ENCODE measurements at places on chromosomes 1 and 21.

- no peak for DNase-seq
Measured at GRCh38 chr1:14996133-14997050, 157.2 kb upstream of the TMEM51 start.

DNA sequence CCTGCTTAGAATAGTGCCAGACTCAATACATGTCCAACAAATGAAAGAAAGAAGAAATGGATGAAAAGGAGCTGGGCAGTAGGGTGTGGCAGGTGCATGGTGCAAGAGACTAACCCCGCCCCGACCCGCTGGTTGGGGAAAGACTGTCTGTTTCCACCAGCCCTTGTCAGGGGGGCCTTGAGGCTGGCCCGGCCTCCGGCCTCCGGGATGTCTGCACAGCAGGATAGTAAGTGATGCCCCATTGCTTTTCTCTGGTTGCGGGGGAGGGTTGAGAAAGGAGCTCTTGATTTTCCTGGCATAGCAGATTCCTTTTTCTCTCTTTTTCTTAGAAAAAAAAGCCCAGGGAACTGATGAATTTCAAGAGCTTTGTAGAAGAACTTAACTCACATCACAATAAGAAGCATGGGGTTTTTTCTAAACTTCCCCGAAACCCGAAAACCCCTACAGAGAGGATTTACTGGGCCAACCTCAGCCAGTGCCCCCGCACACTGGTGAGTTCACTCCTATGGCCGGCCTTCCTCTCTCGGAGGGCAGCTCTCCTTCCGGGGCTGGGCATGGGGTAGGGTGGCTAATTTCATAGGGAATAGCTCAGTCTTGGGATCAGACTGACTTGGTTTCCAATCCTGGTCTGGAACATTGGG lies 12.5 kb upstream of the TTC22 start:
- no peak for DNase-seq

GRCh38 chr1:247357052-247357780 lies 25.5 kb upstream of the ZNF496 start:
- DNase-seq = no peak

DNA sequence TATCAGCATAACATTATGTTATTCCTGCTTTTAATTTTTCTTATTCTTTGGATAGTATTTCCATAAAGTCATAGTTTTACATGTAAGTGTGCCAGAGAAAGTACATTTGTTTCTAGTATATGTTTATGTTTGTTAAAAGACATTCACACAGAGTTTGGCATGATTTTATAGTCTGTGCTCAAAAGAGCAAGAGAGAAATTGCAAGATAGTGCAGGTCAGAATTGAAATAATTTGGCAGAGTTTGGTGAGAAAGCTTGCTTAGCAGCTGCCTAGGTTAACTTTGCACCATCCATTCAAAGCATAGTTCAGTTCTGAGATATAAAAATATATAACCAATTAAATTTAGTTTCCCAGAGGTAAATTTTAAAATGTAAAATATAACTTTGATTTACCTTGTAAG lies 17.0 kb downstream of the NEK7 start:
- no peak for DNase-seq

- DNase-seq = no peak
Measured at GRCh38 chr1:206768472-206769303, 1.9 kb upstream of the IL19 start.

- no peak for DNase-seq
Measured at GRCh38 chr1:55579332-55580001, 364.3 kb upstream of the USP24 start.

DNA sequence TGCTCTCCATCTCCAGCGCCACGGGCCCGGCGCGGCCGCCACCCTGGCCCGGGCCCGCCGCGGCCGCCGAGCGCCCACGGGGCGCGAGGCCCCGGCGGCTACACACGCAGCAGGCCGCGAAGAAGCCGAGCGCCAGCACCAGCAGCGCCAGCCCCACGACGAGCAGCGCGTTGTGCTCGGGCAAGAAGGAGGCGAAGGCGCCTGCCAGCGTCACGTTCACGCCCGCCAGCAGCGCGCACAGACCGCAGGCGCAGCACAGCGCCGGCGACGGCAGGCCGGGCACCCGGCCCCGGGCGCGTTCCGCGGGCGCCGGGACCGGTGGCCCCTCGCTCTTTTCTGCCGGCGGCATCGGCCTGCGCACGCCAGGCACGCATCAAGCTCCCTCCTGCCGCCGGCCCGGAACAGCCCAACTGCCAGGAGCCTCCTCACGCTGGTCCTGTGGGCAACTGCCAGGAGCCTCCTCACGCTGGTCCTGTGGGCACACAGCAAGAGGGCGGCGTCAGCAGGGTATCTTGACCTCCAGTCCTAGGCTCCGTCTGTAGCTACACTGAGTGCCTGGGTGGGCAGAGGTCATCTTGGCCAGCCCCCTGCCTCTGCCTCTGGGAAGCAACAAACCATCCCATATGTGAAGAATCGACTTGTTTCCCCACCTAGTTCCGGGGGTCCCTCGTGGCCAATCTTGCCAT lies 18.1 kb downstream of the KNCN start:
- no peak for DNase-seq

GRCh38 chr1:72075425-72075824 lies 206.9 kb downstream of the NEGR1 start:
- no peak for DNase-seq

DNA sequence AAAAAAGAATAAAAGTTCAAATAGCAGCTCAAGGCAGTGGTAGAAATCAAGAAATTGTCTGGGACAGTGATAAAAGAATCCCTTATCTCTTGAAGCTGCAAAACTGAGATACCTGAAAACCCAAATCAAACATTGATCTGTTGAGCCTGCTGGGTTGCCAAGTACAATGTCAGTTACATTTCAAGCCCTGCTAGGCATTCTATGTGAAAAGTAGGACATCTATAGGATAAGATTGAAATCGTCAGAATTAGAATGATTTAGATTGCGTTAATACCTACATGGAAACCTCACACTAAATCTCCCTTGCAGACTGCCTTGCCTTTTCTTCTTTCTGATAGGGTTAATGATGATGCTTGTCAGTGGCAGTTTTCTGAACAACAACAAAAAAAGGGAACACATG lies 1684.4 kb upstream of the B3GALT2 start:
- no peak for DNase-seq

- DNase-seq = no peak
Measured at GRCh38 chr1:176364236-176364905, 98.6 kb upstream of the PAPPA2 start.

DNA sequence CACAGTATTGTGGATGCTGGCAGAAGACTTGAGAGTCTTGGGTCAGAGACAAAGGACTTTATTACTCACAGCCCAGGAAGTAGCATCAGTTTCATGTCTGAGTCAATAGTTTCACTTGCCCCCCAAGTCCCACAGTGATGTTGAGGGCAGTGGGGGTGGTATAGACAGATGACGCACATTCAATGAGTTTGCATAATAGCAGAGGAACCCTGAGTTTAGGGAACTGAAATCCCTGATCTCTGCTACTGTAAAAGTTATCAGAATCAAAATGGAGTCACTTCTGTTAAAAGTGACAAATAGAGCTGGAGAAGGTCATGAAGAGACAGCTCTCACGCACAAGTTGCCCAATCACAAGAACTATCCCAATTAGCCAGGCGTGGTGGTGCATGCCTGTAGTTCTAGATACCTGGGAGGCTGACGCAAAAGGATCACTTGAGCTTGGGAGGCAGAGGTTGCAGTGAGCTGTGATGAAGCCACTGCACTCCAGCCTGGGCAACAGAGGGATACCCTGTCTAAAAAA lies 11.5 kb upstream of the HCRTR1 start:
- DNase-seq = no peak

- no peak for DNase-seq
Measured at GRCh38 chr1:118504221-118504644, 319.2 kb upstream of the SPAG17 start.

DNA sequence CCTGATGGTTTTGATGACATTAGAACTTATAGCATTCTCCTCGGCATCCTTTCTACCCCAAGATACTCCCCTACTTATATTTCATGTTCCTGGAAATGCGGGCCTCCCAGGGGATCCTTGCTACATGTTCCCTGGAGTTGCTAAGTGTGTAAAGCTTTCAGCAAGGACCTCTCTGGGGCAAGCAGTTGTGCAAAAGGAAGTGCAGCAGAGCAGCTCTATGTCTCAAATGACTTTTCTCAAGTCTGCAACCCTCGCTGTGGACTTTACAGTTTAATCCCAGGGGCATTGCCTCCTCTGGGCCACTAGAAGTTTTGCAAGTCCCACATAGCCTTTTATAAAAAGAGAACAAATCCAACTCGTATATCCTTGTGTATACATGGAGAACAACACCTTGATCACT lies 20.8 kb upstream of the MNDA start:
- DNase-seq = no peak

- DNase-seq = no peak
Measured at GRCh38 chr1:11407301-11407994, 71.5 kb upstream of the DISP3 start.

DNA sequence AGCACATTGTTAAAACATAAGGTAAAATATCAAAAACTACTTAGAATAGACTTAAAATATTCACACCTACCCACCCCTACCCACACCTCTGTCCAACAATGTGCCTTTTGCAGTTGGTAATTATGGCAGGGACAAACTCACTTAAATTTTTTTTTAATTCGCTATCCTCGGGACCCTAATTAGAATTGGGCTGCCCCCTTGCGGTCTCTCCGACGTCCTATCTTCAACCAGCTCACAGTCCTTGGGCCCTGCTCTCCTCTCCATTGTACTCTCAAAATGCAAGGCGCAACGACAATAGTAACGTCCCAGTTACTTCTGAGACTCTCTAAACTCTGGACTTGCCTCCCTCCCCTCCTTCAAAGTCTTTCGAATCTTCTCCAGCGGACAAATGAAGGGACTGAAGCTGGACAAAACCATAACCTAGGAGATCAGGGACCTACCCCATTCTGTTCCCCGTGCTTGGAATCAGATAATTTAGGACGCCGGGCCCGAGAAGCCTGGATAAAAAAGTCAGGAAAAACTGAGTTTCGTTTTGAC lies 1.1 kb upstream of the CIART start:
- DNase-seq = no peak

- no peak for DNase-seq
Measured at GRCh38 chr1:233113009-233113879, 162.8 kb downstream of the NTPCR start.

DNA sequence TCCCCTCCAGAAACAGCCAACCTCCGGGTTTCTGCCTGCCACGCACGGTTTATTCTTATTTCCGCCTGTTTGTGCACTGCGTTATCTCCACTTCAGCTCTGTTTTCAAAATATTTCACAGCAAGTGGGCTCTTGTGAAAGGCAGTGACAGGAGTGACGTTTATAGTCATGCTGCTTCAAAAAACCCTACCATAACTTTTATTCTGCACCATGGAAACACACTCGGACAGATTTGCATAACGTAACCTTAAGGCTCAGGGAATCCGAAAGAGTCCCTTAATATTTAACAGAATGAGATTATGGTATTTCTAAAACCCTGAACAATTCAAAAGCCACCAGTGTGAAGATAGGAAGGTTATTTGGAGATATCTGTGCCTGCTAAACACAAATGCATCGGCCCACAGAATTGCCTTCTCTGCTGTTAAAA lies 782 bp upstream of the SDE2 start:
- DNase-seq = no peak

- DNase-seq = no peak
Measured at GRCh38 chr21:45973475-45974072, 8.0 kb upstream of the COL6A1 start.

GRCh38 chr1:107975851-107976250 lies 10.9 kb upstream of the VAV3 start:
- DNase-seq = no peak

GRCh38 chr21:41965461-41966013 lies 11.7 kb upstream of the C2CD2 start:
- no peak for DNase-seq

DNA sequence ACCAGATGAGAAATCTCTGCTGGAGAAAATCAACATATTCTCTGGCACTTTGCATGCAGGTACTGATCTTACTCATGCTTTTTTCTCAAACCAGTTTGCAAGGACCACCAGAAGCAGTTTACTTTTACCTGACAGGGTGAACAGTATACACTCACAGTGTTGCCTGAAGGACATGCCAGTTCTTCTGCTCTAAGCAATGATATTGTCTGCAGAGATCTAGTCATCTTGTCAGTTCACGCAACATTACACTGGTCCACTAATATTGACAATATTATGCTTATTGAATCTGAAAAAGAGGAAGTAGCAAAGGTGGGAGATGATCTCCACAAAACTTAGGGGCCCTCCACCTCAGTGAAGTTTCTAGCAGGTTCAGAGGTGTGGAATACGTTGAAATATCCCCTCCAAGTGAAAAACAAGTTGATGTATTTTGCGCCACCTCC lies 3.8 kb upstream of the S100B start:
- no peak for DNase-seq

DNA sequence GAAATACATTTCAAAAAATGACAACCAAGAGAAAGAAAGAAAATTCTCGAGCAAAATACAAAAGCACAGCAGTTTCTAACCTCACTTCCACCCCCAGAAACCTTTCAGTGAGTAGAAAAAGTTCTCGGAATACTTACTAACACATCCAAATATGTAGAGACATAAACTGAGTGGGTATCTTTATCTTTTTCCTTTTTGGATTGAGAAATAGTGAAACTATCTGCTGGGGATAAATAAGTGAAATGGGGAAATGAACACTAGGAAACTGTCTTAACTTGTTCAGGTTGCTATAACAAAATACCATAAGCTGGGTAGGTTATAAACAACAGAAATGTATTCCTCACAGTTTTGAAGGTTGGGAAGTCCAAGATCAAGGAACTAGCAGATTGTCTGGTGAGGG lies 72.0 kb downstream of the VCAM1 start:
- no peak for DNase-seq

DNA sequence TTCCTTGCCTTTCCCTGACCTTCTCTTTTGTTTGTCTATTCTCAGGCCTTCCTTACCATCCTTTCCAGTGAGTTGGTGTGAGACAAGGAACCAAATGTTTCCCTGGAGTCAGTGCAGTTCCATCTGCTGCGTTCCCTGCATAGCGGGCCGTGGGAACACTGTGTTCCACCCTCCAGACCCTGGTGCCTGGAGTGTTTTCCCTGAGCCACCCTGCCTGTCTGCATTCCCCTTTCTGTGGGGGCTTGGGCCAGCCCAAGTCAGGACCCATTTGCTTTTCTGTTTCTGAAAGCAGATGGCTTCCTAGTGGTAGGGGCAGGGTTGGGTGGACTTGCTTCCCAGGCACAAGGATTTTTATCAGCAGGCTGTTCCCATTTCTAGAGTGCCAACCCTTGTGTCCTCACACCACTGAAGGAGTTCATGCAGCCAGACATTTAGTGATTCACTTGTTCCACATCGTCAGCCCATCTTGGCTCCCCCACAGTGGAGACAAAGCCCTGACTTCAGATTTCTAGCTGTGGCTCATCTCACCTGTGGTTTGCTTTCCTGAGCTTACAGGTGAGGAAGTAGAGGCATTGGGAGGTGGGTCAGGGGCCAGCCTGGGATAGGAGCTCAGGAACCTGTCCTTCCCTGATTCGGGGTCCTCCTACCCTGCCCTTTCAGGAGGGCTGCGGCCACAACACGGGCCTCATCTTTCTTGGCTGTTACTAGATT lies 14.1 kb upstream of the MYOG start:
- no peak for DNase-seq

DNA sequence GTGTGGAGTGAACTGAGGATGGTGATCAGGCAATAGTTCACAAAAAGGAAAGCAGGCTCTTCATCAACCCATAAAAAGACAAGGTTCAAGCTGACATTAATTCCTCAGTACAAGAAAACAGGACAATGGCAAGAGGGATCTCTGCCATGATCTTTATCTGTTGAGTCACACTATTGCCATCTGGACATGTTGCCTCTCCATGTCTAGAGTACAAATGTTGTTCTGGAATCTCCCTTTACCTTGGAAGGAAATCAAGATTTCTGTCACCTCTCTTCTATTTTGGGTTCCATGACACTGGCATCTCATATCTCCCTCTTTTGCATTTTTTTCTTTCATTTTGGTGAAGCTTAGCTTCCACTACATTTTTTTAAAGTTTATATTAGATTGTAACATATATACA lies 329.1 kb downstream of the USP25 start:
- DNase-seq = no peak

Measured in cortex of kidney (tissue), 1 donor.